ENCODE measurements at places on chromosomes 6 and 20.

GRCh38 chr20:50232651-50233324, 42.2 kb downstream of the CEBPB start:
- no peak for DNase-seq

DNA sequence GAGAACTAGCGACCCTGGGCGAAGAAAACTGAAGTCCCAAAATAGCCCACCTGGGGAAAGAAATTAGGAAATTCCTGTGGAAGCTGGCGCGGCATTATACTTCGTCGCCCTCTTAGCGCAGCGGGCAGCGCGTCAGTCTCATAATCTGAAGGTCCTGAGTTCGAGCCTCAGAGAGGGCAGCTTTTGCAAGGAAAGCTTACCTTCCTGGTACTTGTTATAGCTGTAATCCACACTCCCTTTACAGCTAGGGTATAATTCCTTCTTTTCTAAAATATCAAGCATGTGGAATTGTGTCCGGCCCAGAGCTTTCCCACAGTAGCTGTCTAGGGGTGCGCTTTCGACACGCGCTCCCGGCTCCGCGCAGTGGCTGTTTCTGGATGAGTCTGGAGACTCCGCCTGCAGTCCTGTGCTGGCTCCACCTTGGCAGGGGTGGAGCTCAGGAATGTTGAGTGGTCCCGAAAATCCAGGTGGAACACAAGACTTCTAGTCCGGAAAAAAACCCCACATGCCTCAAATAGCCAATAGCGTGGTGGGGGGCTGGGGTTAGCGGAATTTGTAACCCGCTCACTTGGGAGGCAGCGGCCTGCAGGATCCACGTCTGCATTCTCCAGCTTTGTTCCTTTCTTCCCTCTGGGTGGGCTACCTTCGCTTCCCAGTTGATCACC, 83.7 kb upstream of the ZNF322 start:
- DNase-seq, result peak; percentile 11

DNA sequence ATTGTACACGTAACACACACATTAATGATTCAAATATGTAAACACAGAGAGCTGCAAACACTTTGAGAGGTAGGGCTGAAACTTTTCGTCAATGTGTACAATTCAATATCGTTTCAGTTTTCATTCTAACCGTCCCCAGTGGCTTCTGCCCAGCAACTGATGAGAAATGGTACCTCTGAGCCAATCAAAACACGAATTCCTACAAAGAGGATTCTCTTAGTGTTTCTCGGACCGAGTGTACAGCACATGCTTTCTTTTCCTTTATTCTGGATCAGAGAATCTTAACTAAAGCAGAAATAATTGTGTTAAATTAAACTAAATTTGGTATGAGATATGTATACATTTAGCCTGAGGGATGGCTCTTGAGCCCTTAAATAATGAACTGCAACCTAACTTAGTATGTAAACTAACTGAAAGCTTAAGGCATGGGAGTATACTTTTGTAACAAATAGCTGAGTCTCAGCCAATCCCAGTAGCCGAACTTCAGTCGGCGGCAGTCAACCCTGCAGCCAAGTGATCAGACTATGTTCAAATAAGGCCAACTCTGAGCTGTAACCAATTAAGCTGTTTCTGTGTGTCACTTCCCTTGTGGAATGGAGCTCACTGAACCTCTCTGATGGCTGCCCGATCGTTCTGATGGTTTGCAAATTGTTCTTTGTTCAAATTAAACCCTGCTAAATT, 16.1 kb downstream of the BTN2A1 start:
- peak; percentile 79 for DNase-seq

DNA sequence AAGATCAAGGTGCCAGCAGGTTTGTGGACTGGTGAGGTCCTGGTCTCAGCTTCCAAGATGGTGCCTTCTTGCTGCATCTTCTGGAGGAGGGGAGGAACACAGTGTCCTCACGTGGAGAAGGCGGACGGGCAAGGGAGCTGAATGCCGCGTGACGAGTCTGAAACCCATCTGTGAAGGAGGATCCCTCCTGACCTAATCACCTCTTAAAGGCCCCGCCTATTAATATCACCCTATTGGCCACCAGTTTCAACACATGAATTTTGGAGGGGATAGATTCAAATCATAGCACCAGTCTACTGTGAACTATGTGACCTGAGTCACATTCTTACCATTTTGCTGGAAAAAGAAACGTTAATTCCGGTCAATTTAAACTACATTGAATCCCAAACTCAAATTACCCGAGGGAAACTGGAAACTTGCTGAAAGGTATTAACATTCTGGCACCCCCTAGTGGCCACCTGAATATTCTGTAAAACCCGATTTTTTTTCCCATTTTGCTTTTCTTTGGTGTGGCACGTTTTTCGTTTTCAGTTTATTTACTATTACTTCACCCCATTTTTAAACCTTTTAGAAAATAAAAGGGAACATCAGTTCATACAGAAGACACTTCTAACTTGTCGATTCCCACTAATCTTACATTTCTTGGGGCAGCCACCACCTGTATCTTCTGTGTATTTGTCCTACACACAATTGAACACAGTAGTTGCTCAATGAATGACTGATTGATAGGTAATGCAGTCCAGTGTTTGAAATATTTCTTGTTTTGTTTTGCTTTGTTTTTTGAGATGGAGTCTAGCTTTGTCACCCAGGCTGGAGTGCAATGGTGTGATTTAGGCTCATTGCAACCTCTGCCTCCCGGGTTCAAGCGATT, 17.9 kb upstream of the CCDC170 start:
- DNase-seq, result peak; percentile 64

GRCh38 chr6:142258757-142259156, 43.0 kb upstream of the ADGRG6 start:
- DNase-seq, result no peak

DNA sequence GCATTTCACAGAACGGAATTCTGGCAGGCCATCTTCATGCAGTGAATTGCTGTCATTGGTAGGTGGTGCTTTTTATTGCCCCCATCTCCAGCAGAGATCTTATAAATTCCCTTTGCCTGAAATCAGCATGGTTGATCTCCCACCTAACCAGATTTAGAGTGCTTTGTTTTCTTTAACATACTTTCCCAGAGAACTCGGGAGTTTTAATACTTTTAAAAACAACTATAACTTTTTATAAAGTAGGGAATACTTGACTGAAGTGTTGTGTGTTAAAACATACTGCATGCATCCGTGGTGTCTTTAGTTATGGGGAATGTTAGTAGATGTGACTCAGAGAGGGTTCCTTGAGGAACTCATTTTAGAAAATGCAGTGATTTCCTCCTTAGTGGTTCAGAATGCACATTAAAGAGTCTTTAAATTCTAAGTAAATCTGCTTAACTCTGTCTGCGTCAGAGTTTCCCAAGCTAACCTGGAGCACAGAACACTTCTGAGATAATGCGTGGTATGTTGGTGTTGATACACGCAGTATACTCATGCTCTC, 54.9 kb downstream of the AKAP12 start:
- DNase-seq, result no peak

- no peak for DNase-seq
Observed at GRCh38 chr20:62042025-62042820, 23.5 kb downstream of the TAF4 start.

DNA sequence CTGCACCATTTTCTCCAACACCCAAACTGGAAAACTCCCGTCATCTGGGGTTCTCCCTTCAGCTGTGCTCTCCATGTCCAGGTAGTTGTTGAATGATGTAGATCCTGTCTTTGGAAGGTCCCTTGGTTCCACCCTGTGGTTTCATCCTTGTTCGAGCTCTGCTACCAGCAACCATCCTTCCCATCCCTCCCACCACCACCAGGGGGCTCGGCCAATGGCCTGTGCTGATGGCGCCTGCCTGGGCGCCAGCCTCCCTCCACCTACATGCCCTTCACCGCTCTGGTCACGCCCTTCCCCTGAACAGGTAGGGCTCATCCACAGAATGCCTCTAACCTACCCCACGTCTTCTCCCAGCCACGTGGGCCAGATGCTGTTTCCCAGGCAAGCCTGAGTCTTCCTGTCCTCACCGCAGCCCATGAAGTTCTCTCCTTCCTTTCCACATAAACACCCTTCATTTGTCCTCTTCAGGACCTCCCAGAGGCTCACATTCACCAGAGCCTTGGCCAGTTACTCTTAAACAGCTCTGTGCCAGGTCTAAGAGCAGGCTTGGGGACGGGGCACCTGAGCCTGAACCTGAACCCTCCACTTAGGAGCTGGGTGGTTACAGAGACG, 75.1 kb upstream of the DUSP22 start:
- DNase-seq, result no peak

- DNase-seq, result no peak
Observed at GRCh38 chr6:100657678-100658330, 193.1 kb upstream of the SIM1 start.

DNA sequence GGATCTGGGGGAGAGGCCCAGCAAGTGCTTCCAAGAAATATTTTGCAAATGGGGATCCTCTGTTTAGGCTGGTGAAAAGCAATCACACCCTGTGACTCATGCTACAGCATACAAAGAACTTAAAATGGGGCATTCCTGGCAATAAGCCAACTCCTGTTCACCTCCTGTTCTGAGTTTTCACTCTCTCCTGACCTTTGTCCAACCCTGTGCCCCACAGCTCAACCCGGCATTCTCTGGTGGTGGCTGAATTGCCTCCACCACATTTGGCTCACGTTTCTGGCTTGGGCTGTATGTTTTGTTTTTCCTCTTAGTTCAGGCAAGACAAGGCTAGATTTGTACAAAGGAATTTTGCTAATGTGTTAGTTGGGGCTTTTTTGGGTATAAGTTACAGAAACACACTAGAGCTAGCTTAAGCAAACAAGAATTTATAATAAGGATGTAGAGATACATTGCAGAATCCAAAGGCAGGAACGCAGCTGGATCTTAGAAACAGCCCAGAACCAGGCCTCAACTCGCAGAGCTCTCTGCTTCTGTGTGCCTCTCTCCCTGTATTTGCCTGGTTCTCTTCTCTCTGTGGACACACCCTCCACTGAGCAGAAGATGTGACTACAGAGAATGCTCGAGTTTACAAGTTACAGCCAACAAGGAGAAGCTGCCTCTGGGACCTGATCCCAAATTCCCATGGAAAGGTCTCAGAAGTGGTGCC, 9.4 kb downstream of the ABCC10 start:
- no peak for DNase-seq

GRCh38 chr6:17542243-17542642, 57.9 kb upstream of the FAM8A1 start:
- no peak for DNase-seq

DNA sequence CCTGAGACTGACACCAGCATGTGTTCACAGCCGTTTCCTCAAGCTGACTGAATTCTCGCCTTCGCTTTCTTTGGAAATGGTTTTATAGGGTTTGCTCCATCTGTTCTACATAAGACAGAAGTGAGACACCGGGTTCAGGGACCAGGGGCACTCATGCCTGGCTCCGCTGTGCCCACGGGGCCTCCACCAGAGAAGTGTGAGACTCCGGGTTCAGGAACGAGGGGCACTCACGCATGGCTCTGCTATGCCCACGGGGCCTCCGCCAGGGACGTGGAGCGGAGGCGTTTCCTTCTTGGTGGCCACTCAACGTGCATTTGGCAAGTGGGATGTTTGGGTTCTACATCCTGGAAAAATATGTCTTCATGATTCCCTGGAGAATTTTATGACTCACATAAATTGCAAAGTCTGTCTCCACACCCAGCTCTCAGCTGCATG, 106.6 kb downstream of the RNASET2 start:
- DNase-seq, result no peak

GRCh38 chr6:41723530-41724227, 11.7 kb downstream of the TFEB start:
- peak; percentile 92 for DNase-seq
